ENCODE measurements at places on chromosomes 11 and 22.

- no peak for DNase-seq
Measured at GRCh38 chr11:11468954-11469353, 115.9 kb upstream of the CSNK2A3 start.

DNA sequence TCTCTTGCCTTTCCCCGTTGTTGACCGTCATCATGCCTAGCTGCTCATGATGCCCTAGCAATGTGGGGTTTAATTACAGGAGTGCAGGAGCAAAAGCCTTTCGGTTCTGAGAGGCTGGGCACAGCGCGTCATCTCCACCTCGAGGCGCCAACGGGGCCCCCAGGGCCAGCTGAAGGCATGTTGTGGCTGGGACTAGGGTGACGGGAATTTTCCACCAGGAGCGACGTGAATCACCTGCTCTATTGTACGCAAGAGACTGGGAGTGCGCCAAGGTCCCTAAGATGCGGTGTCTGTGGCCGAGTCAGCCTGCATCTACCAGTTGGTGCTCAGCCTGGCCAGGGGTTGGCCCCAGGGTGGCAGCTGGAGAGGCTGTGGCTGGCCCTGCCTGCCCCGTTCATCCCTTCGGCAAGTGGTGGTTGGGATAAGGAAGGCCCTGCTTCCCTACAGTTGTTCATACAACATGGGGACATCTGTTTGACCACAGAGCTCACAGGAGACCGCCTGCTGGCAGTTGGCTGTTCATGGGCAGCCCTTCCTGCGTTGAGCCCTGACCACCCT is 1175.6 kb downstream of the BRD1 start:
- DNase-seq, result no peak

DNA sequence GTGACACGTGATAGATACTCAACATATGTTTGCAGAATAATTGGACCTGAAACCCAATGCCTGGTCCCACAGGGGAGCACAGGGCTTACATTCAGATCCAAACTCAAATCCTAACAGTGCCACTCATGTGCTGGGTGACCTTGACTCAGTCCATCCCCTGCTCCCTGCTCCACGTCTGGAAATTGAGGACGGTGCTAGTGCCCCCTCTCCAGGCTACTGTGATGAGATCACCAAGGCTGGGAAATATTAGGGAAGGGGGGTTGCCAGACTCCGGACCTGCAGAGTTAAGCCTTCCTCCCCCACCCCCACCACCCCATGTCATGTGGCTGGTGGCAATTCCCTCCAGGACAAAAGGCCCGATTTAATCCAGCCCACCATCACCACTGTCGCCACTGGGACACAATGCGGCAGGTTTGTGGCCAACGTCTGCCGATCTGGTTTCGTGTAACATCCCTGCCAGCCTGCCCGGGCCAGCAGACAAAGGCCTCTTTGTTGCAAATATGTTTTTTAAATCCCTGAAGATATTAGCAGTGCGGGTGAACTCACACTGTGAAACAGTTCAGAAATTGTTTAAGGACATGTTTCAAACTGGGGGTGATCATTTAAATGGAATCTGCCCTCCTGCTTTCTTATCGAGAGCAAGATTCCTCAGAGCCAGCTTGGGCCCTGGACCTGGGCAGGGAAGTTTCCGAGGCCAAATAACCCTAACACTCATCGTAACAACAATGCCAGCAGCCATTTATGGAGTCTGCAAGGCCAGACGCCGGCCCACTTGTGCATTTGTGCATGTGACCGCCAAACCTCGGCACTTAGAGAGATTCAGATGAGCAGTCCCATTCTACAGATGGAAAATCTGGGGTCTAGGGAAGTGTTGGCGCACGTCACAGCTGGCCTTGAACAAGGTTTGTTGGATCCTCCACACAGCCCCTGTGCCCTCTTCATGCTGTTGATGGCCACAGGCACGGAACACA is 19.6 kb upstream of the MN1 start:
- DNase-seq, result no peak

- no peak for DNase-seq
Measured at GRCh38 chr11:66854231-66854661, 2.6 kb upstream of the LRFN4 start.

- peak; percentile 86 for DNase-seq
Measured at GRCh38 chr11:6320411-6321155, at the start of gene CAVIN3. Gene CAVIN3, minus strand, starts transcription at chr11:6320501. Its CDS starts 25 bp downstream, at chr11:6320476.

DNA sequence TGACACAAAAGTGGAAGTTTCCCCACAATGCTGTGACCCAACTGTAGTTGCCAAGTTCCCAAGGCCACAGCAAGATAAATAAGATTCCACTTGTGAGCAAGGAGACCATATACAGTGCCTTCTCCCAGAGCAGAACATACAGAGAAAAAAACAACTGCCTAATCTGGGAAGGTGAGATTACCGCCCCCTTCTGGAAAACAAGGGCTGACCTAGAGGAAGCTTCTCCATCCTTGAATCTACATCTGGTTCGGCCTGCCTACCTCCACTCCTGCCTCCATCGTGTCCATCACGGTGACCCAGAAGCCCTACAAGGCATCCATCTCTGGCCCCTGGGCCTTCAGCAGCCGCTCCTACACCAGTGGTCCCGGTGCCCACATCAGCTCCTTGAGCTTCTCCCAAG is 6.1 kb upstream of the RNASEH2C start:
- DNase-seq, result no peak

- DNase-seq, result no peak
Measured at GRCh38 chr11:11413776-11414175, 60.7 kb upstream of the CSNK2A3 start.

DNA sequence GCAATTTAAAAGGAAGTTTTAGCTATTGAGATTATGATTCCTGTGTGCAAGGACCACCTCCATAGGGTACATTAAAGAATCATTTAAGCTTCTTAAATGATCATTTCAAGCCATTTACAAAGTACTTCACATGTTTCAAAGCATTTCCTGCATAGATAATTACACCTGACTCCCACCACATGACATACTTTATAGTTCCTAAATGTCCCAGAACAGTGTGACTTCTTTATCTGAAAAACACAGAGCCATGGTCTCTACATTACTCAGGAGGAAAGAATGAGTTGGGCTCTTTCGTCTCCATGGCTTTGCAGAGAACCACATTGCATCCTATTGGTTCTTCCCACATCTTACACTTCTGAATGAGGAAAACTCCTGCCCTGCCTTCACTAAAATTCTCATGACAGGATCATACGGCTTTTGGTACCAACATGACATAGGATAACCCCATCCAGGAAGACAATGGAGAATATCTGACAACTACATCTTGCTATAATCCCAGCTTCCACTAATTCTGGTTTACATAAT is 88.6 kb downstream of the ETS1 start:
- DNase-seq, result no peak

DNA sequence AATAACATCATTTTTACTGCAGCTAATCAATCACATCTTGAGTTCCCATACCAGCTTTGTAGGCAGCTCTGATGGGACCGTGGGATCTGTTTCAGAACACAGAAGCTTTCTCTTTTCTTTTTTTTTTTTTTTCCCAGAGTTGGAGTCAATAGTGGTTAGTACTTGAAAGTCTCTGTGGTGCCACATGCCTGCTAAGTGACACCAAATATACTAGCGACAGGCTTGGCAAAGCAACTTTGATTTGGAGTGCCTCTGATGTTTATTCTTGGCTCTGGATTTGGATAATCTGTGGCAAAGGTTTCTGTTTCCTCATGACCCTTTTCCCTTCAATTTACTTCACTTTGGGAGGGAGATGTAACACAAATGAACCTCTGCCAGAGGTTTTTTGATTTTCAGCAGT is 681.4 kb upstream of the TENM4 start:
- no peak for DNase-seq

- no peak for DNase-seq
Measured at GRCh38 chr22:22556995-22557925, 1.8 kb downstream of the PRAME start.

- no peak for DNase-seq
Measured at GRCh38 chr11:422249-422656, 7.5 kb upstream of the SIGIRR start.

GRCh38 chr11:47243454-47243853 is 5.2 kb downstream of the ACP2 start:
- no peak for DNase-seq

- no peak for DNase-seq
Measured at GRCh38 chr11:65633390-65634108, 4.4 kb upstream of the SIPA1 start.

DNA sequence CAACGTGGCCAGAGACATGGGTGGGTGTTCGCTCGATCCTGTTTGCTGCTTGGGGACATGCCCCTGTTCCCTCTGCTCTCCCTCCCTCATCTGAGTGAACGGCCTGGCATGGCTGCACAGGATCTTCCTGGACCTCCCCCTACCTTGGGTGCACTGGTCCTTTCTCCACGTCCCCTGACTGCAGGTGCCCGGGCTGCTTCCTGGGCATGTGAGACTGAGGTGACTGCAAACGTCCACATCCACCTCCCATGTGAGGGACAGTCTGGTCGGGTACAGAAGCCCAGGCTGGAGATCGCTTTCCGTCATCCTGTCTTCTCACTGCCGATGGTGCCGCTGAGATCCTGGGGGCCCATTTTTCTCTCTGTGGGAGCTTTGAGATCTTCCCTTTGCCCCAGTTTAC is 11.8 kb downstream of the SULT4A1 start:
- no peak for DNase-seq

- DNase-seq, result no peak
Measured at GRCh38 chr22:35995772-35996171, 32.9 kb downstream of the RBFOX2 start.

DNA sequence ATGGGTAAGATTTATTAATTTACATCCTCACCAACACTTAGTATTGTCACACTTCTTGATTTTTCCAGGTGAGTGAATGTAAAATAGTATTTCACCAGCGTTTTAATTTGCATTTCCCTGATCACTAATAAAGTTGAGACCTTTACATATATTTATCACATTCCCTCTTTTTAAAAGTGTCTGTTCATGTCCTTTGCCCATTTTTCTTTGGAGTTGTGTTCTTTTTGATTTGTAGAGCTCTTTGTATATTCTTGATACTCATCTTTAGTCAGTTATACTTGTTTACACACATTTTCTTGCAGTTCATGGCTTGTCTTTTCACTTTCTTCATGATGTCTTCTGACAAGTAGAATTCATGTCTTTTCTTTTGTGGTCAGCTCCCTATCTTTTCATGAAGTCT is 2.2 kb upstream of the PLAAT5 start:
- DNase-seq, result no peak

DNA sequence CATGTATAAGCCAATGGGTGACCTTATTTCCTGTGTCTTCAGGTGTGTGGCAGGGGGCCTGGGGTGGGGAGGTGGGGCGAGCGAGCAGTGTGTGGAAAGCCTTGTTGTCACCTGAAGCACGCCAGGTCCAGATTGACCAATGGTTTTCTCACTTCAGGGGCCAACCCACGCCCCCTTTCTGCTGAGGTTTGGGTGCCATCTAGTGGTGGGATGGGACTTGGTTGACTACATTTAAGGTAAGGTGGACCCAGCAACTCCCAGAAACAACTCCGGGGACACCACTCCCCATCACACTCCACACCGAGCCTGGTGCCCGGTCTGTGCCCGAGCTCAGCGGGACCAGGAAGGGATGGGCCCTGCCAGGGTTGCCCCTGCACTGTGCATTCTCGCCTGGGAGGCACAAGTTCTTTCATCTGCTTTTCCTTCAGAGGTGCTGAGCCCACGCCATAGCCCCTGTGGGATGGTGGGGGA is 40.0 kb downstream of the TPCN2 start:
- DNase-seq, result peak; percentile 71

DNA sequence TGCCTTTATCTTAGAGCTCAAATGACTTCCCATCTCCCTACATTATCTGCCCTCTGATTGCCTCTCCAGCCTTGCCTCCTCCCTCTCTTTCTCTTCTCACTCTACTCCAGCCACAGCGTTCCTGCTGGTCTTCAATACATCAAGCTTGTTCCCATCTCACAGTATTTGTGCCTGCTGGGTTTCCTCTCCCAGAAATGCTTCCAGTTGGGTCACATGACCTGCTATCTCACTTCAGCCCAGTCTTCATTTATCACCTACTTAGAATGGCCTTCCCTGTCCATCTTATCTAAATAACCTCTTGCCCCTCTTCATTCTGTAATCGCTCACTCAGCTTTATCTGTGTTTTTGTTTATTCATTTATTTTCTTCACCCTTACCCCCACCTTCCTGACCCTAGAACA is 61.8 kb upstream of the FAR1 start:
- no peak for DNase-seq

- no peak for DNase-seq
Measured at GRCh38 chr11:130616573-130616972, 168.1 kb downstream of the ADAMTS15 start.

DNA sequence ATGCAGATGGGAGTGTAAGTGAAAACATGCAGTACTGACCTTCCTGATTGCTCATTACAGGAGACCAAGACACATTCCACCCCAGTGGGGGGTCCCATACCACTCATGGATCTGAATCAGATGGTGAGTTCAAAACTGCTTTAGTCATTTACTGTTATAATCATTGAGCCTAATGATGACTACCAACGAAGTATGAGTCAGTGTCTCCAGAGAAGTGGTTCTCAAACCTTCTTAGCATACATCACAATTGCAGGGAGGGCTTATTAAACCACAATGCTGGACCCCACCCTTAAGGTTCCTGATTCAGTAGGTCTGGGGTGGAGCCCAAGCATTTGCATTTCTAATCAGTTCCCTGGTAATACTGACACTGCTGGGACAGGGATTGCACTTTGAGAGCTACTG is 75.8 kb downstream of the CD44 start:
- DNase-seq, result peak; percentile 48

DNA sequence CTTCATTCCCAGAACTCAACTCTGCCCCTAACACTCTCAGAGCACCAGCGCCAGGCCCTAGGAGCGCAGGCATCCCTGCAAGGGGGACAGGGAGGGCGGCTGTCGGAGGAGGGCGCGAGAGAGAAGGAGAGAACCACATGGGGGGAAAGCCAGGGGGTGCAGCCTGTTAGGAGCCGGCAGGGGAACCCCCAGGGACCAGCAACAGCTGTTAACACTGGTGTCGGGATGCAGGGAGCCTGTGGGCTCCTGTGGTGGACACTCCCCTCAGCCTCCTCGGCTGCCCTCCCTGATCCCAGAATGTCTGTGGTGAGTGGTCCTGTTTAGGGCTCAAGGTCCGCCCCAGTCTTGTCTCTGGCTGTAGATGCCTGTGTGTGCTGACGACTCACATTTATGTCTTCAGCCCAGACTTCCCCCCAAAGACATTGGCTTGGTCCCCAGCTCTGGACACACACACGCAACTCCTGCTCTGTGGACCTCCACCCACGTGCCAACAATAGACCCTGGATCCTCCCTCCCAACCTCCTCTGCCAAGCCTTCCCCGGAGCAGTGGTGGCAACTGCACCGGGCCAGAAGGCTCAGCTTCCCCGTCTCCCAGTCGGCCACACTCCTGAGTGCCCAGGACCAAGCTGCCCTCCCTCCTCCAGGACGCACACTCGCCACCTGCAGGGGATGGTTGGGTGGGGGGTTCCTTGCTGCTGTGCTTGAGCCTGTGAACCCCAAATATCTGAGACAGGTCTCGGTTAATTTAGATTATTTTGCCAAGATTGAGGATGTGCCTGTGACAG is 817 bp upstream of the IFITM5 start:
- peak; percentile 44 for DNase-seq

- DNase-seq, result no peak
Measured at GRCh38 chr11:14422052-14422813, 63.2 kb upstream of the RRAS2 start.

DNA sequence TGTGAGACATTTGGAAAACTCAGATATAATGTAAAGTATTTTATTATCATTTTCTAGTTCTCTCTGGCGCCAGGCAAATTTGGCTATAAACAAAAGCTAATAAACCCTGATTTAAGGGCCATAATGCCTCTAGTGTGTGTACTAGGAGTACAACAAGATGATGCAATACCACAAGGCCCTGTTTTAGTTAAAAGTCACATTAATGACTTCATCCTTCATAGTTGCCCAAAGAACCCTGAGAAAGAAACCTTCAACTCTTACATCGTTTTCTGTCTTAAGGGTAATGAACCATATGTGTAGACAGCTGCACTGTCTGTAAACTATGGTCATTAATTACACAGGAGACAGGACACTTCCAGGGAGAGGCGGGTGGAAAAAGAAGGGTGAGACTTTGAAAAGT is 538.4 kb downstream of the FAM181B start:
- no peak for DNase-seq

Measured in activated naive CD8-positive, alpha-beta T cell treated with anti-CD3 and anti-CD28 coated beads, Interleukin-2, amount 50 U/mL, for 24 hours (primary cell).